ENCODE measurements at places on chromosomes 3 and 15.

DNA sequence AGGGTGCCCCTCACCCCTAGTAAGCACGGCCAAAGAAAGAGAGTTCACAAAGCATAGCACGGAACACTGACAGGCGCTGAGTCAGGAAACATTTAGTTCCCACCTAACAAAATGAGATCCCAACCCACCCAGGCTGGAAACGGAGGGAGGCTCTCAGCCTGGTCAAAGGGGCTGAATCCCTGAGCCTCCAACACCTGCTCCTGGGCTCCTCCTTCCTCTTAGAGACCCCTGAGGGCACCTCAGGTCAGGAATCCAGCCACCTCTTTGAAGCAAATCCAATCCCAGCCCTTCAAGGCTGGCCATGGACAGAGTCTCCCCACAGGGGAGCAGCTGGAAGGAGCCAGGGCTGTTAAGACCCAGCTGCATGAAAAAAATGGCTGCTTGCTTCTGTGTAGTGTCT lies 154.4 kb upstream of the HES1 start:
- DNase-seq = no peak

DNA sequence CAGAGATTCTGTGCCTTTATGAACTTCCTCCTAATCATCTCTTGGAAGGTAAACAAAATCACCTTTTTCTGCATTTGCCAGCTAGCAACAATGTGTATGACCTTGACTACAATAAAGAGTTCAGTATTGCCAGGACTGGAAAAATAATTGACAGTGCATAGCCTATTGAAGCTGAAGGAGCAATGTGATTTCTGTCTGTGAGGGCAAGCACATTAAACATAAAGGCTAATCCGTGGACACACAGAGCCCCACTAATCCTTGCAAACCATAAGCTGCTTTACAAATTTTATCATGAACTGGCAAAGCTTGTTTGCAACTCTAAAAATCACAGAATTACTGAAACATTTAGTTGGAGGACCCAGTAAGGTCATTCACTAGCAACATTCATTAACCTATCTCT lies 563.8 kb downstream of the PYDC2 start:
- DNase-seq = no peak

GRCh38 chr3:123075359-123075758 lies 8.5 kb downstream of the PDIA5 start:
- no peak for DNase-seq

DNA sequence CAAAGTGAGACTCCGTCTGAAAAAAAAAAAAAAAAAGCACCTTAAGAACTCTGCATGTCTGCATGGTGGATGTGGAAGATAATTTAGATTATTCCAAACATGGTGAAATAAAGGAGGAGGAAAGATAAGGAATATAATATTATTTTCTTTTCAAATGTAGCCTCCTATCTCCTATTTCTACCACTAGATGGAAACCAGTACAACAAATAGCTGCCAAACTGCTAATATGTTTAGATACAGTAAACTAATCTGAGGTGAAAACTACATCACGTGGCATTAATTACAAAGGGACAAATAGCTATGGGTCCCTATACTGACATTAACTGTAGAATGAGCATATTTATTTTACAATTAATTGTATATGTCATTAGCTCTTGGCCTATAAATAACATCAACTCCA lies 197.8 kb downstream of the TBC1D5 start:
- no peak for DNase-seq

DNA sequence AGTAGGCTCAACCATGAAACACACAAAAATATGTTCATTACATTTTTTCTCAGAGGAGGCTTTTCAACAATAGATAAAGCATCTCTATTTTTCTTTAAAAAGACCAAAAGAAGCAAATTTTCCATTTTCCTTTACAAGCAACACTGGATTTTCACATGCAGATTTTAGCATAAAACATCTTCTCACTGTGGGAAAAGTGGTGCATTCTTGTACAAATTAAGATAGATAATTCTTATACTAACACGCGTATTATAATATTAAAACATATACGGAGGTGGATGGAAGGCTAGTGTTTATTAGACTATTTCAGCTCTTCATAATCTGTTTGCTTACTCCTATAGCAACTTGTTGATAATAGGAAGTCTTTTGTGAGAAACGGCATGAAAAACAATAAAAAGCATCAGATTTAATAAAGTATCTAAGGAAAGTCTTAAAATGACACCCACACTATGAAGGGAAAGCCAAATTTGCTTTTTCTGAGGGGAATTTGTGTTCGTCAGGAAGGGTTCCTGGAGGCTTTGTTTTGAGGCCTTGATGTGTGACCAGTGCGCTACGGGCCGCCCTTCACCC lies 529.6 kb downstream of the SOX2 start:
- no peak for DNase-seq

DNA sequence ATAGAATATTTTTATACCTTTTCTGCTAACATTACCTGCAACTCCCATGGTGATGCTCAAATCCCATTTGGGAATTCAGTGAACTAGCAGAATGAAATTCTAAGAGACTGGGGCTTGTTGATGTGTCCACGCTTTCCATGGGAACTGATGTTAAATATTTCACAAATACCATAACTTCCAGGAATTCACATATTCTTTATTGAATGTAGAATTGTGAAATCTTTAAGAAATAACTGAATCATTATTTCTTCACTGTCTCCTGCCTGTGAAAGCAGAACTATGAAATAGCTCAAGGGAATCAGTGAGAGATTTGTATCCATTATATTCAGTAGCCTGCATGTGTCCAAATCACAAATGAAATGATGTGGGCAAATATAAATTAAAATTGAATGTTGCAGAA lies 130.8 kb downstream of the SERPINI1 start:
- no peak for DNase-seq

GRCh38 chr15:63372753-63373152 lies 8.9 kb downstream of the CA12 start:
- no peak for DNase-seq

DNA sequence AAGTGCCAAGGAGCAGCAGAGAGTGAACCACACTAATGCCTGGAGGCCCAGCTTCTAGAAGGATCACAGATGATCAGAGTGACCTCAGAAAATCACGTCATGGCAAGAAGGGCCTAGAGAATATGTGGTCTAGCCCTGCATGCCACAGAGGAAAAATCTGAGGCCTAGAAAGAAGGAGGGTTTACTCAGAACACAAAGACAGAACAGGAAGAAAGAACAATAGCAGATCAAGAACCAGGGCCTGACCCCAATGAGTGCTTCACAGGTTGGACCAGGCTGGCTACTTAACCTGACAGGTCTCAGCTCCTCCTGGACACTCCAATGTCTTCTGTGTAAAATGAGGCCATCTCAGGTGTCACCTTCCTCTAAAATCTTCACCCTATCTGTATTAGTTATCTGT lies 14.2 kb downstream of the RAB6B start:
- DNase-seq = no peak

GRCh38 chr15:37765786-37766185 lies 168.7 kb upstream of the TMCO5A start:
- DNase-seq = no peak

DNA sequence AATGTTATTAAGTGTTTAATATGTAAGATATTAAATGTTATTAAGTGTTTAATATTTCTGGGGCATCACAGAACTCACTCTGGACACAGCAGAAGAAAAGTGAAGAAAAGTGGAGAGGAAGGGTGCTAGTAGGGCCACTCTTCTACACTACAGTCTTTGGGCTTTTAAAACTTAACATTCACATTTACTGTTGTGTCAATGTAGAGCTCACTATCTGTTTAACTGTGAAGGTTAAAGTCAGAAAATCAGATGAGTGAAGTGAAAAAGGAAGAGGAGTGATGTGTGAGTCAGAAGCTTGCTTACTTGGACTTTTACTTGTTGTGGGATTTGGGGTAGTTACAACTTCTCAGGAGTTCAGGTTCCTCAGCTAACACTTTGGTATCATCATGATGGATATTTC lies 145.3 kb upstream of the DNAJC19 start:
- no peak for DNase-seq

DNA sequence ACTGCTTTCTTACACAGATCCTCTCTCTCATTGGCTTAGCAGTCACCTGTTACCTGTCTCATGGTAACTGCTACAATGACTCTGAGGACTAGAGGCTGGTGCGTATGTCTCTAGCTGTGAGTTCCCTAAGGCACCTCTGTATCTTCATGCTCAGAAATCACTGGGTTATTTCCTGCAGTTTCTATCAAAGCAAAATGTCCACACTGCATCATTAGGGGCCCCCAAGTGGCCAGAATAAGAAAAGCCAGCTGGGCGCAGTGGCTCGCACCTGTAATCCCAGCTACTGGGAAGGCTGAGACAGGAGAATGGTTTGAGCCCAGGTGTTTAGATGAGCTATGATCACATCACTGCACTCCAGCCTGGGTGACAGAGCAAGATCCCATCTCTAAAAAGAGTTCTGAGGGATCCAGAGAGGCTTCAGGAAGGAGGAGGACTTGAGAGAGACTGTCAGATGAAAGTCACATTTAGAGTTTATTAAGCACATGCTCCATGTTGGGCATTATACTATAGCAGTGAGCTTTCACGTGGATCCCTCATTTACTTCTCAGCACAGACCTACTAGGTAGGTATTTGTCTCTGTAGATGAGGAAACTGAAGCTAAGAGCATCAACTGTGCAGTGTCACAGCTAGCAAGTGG lies 2.3 kb upstream of the VPS18 start:
- peak; percentile 5 for DNase-seq

- no peak for DNase-seq
Measured at GRCh38 chr3:41418961-41419691, 219.8 kb downstream of the CTNNB1 start.

DNA sequence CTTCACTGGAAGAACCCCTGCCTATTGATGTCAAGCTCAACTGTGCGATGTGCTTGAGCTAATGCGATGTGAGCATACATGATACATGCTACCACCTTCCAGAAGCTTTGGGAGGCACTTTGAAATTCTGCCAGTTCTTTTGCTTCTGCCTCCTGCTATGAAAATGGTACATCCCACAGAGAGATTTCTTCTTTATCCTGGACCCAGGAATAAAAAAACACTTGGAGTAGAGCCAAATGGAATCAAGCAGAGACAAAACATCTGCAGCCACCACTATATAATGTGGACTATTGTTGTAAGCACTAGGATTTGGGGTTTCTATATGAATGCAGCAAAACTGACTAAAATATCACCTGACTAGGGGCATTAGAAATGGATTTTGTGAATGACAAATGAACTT lies 119.9 kb upstream of the GAP43 start:
- no peak for DNase-seq

- DNase-seq = no peak
Measured at GRCh38 chr15:85636351-85636750, 158.4 kb downstream of the KLHL25 start.

DNA sequence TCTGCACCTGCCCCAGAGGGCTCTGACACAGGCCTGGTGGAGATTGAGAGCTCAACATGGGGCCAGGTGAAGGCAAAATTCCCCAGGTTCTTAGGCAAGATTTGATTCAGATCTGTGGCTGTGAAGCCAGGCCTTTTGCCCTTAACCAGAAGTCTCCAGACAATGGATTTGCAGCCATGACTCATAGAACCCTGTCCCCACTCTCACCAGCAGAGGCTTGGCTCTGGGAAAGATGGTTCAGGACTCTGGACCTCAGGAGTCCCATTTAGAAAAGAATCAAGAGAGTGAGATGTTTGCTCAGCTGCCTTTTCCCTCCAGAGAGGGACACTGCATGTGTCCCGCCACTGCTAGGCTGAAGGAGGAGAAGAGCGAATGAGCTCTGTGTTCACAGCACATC lies 361.4 kb upstream of the ICE2 start:
- DNase-seq = no peak

- DNase-seq = no peak
Measured at GRCh38 chr3:8482960-8483665, 18.5 kb upstream of the LMCD1 start.

GRCh38 chr3:124560666-124561215 lies 169.5 kb upstream of the UMPS start:
- no peak for DNase-seq

GRCh38 chr3:58203541-58203940 lies 7.2 kb downstream of the DNASE1L3 start:
- no peak for DNase-seq

- DNase-seq = no peak
Measured at GRCh38 chr3:112813723-112814171, 32.9 kb downstream of the CD200R1L start.

DNA sequence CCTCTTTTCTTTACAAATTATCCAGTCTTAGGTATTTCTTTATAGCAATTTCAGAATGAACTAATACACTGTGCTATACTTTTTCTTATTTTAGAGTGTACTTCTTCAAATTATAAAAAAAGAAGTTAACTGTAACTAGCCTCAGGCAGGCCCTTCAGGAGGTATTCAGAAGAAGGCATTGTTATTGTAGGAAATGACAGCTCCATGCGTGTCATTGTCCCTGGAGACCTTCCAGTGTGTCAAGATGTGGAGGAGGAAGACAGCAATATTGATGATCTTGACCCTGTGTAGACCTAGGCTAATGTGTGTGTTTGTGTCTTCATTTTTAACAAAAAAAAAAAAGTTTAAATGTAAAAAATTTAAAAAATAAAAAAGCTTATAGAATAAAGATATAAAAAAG lies 55.5 kb downstream of the IL12A start:
- no peak for DNase-seq

DNA sequence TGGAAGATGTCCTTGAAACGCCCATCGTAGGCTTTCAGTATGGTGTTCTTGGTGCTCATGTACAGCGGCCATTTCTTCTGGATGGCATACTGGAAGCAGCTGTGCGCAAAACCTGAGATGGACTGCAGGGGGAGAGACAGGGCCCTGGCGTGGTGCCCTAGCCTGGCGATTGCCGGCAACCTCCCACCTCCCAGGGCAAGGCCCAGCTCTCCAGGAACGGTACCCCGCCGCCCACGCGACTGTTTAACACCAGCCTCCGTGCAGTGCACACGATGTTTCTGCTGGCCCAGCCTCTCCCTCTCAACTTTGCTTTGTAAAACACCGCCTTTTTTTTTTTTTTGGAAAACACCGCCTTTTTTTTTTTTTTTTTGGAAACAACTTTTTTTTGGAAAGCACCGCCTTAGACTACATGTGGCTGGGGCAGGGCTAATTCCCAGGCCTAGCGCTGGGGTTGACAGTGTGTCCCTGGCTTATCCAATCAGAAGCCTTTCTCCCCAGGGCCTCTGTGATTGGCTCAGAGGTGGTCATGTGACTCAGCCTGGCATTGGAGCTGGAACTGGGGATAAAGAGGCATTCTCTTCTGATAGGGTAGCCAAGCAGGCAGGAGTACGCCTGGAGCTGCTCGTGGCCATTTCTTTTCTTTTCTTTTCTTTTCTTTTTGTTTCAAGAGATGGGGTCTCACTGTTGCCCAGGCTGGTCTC lies 14.7 kb downstream of the IDH2 start:
- DNase-seq = no peak

- no peak for DNase-seq
Measured at GRCh38 chr15:34837246-34838016, 42.1 kb upstream of the ACTC1 start.

All from NCI-H1930 (cell line).